ENCODE measurements at places on chromosomes 2 and 18. TPM values are rescaled to one million over a fixed set of nuclear protein-coding genes. Genes with fewer than 3 reads are reported as not detected.

GRCh38 chr2:62307469-62308389 lies 111.8 kb downstream of the B3GNT2 start:
- peak; percentile 75 for DNase-seq

- DNase-seq: peak; percentile 74
Measured at GRCh38 chr2:7044253-7045250, 127.3 kb downstream of the RNF144A start.

GRCh38 chr2:46634905-46635304 lies 155.5 kb downstream of the TMEM247 start:
- DNase-seq: no peak

DNA sequence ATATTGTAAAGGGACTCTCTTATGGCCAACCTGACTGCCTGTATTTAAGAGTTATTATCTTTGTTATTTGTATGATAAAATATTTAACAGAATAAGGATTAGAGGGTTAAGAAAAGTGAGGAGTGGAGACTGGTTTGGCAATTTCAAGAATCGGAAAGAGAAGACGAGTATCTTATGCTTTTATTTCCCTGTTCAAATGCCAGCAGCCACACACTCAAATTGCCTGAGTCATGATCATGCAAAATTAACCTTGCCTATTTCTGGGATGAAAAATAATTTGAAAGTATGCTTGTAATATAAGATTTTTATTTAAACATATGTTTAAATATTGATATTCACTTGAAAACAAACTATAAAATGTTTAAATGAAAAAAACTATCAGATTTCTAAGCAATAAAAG lies 188.6 kb downstream of the CD226 start:
- DNase-seq: no peak

DNA sequence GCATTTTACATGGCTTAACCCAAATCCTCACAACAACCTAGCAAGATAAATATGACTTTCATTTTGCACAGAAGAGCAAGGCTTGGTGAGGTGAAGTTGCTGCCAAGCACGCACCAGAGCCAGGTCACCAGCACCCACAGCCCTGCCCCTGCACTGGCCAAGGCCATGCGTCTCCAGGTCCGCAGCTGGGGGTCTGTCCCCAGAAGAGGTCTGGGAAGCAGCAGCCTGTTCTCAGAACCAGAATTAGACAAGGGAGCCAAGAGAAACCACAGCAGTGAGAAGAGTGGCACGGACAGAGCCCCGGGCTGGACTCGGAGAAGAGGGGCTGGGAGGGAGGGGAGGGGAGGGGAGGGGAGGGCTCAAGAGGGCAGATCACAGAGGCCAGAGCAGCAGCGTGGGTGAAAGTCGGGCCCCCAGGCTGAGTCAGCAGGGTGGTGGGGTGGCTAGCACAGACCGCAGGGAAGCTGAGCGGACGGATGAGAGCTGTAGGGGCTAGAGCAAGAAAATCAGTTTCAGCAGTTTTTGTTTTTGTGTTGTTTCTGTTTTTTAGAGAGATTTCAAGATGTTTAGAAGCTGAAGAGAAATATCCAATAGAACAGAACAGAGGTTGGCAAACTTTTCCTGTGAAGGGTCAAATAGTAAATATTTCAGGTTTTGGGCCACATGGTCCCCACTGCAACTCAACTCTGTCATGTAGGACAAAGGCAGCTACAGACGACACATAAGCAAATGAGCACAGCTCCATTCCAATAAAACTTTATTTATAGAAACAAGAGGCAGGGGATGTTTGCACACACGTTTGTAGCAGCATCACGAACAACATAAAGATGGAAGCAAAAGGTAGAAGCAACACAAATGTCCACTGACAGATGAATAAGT lies 7.4 kb upstream of the MTERF4 start:
- peak; percentile 70 for DNase-seq

- DNase-seq: no peak
Measured at GRCh38 chr2:168632709-168633121, 169.7 kb upstream of the NOSTRIN start.

DNA sequence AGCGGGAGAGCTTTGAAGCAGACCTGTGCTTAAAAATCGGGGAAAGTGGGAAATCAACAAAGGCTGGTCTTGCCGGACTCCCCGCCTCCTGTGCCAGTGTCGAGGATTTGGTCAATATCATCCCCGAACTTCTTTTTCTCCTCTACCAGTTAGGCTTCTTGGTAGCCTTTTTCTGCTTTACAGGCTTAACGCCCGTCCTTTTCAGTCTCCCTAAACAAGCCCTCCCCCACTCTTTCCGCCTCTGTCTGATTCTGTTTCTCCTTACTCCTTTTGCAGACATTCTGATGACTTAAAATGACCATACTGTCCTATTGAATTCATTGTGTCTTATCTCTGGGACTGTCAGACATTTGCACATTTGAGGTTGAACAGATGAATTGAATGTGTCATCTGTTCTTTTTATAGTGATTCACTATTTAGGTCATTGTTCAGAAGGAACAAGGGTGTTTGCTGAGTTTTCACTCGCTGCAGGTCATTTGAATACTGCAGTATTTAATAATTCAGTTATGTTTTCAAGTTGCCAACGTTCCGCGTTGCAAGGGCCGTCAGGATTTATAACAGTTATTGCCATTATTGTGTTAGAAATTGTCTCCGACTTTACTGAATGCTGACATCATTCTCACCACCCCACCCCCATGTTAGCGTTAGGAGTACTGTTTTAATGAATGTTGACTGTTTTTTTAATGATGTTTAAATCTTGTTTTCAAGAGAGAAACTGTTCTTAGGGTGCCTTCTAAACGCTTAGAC lies 1.1 kb downstream of the ITGAV start:
- no peak for DNase-seq

- no peak for DNase-seq
Measured at GRCh38 chr18:59456657-59457056, 97.6 kb upstream of the LMAN1 start.

DNA sequence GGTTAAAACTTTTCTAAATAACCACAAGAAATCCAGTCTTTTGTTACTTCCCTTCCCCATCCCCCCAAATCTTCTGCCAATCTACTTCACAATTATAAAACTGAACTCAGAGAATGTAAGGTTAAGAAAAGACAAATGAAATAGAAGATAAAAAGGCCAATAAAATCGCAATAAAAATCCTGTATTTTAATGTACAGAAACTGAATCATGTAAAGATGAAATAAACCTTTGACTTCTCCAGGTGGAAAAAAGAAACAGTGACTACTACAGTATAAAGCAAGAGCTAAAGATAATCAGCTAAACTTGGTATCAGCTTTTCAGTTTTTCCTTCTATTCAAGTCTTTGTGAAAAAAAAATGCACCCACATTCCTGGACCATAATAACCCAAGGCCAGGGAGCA lies 1.7 kb downstream of the SYT4 start:
- DNase-seq: no peak

- no peak for DNase-seq
Measured at GRCh38 chr2:235194836-235195235, 243.0 kb downstream of the SH3BP4 start.

GRCh38 chr18:76915456-76915855 lies 93.1 kb downstream of the ZNF236 start:
- no peak for DNase-seq

GRCh38 chr2:234842753-234843152 lies 109.1 kb upstream of the SH3BP4 start:
- DNase-seq: no peak

DNA sequence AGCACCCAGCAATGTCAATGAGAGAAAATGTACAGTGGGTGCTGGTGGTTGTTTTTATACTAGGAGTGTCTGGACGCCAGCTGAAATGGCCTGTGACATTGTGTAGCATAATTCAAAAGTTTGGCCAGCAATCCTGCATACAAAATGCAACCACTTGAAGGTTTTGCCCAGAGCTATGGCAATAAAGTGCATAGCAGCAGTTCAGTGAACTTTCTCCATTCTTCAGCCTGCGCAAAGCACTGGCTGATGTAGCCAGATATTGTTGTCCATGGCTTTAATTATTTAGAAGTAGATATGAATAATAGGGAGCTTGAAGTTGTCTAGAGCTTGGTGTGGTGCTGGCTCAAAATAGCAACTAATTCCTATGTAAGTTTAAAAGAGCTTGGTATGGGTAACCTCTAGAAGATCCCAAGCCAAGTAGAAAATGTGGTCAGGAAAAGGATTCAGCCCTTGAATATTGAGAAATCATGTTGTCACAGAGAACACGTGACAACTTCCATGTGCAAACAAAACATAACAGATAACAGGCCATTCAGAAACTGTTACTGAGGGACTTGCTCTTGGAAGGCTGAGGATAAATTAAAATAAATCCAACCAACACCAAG lies 33.3 kb upstream of the PGAP1 start:
- DNase-seq: no peak

- DNase-seq: no peak
Measured at GRCh38 chr2:186544255-186544675, 45.6 kb upstream of the ITGAV start.

DNA sequence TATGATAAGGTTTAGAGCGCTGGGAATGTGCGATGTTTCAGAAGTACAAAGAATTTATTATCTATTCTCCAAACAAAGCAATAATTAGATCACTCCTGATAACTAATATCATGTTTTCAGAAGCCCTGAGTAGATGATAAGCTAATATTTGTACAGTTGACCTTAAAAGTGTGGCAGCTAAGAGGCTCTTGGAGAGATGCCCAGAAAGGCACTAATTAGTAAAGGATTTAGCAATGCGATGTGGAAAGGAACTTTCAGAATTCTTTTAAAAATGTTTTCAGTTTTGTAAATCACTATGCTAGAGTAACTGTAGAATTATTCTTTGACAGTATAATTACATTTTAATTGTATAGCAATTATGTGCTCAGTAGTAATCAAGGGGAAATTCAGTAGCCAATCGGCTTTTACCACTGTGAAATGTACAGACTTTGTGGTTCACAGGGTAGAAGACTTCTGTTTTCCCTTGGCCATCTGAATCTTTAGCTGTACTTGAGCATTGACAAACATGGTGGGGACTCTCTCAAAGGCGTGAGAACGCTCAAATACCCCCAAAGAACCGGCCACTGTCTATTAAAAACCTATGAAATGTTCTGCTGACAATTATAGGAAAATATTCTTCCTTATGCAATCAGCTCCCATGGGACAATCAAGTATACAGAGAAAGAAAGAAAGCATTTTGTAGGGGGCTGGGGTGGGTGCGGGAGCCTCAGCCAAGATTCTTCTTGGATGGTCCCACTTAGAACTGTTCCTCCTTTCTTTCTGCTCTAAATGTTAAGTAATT lies 262.8 kb upstream of the AGAP1 start:
- DNase-seq: no peak

DNA sequence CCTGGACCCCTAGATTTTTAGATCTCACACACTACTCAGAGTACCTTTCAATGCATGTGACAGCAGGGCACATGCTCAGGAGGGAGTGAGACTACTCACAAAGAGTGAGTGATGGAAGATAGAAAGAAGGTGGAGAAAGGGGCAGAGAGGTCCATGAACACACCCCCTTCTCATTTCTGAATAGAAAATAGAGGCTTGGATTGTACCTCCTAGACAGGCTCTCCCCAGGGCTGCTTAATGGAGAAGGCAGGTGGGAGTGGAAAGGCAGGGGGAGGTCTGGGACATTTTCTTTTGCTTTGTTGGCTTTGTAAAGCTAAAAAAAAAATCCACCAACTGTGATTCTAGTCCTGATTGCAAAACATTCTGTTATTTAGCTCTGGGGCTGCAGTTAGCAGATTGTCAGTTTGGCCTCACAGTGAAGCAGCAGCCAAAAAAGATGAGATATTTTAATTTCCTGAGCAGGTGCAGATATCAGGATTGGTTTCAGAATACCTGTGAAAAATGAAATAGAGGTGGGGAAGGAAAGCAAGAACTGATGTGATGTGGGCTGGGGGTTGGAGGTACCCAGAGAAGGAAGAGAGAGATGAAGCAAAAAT lies 119.3 kb upstream of the GYPC start:
- DNase-seq: no peak

DNA sequence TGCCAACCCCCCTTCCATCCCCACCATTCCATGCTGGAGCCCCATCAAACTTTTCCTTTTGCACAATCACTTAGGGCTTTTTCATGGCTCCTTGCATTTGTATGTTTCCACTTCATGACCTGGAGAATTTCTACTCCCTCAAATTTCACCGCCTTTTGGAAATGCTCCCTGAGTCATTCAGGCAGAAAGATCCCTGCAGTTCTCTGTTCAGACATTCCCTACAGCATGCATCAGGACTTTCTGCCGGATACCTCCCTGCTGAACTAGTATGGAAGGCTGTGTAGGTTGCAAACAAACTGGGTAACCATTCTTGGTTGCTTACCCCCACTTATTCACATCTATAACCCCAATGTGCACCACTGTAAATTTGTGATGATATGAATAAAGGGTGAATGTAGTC lies 389.6 kb upstream of the CELF4 start:
- DNase-seq: no peak

DNA sequence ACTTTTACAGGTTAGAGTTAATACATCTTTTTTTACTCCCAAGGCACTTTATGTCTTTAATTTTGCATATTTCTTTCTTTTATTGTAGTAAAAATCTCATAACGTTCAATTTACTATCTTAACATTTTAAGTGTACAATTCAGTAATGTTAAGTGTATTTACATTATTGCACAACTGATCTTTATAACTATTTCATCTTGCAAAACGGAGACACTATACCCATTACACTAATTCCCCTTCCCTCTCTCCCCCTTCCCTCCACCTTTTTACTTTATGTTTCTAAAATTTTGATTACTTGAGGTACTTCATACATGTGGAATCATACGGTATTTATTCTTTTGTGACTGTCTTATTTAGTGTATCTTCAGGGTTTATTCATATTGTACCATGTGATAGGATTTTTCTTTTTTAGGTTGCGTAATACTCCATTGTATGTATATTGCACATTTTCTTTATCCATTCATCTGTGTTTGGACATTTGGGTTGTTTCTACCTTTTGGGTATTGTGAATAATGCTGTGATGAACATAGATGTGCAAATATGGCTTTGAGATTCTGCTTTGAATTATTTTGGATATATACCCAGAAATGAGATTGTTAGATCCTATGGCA lies 75.0 kb downstream of the ACSL3 start:
- DNase-seq: no peak

DNA sequence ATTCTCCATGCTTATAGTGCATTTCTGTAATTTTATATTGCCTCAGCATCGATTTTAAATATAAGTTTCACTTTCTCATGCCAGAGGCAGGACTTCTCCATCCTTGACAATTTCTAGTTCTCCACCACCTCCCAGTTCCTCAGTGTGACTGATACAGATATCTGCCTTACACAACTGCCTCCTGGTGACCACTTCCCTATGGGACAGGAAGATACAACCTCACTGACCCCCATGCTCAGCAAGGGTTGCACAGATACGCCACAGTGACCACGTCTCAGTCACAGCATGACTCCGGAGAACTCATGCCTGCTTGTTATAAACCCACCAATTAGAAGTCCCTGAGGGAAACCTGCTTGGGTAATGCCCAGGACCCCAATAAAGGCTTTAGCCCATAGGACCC lies 284.0 kb upstream of the MC4R start:
- DNase-seq: no peak

Gene THSD7B
- total RNA-seq: not detected

Gene CDKL4
- 1.0 TPM for total RNA-seq

Gene RND3
- total RNA-seq: 80.1 TPM

Gene KCNG3
- total RNA-seq: 2.6 TPM

Gene UGT1A5
- total RNA-seq: 2.1 TPM

Gene MOCOS
- 3.3 TPM for total RNA-seq

Gene TOGARAM2
- total RNA-seq: 0.58 TPM

Gene DSG1
- total RNA-seq: not detected

Gene FAM161A
- total RNA-seq: 0.78 TPM

Gene IL37
- total RNA-seq: 0.67 TPM

Gene ALK
- total RNA-seq: 0.09 TPM
